ENCODE measurements at places on chromosomes 3 and 15. TPM values are rescaled to one million over a fixed set of nuclear protein-coding genes. Genes with fewer than 3 reads are reported as not detected.

DNA sequence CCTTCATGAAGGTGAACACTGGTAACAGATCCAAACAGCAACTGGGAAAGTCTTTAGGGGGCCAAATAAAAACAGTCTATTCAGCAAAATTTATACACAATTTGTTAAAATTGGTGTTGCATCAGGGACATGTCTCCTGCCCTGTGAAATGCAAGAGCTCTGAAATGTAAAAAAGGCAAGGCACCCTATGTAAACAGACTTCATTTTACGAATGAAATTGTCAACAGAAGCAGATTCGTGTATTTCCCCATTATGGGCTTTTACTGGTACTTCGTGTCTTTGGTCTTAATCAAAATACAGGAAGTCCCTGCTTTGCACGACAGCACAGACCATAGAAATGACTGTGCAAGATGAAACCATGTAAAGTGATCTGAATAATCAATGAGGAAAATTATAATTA lies 127.3 kb upstream of the THBS1 start:
- no peak overlapping the region for H3K4me3 ChIP-seq
- H3K36me3 ChIP-seq = no peaks in the 10 kb centered on the region
- no peak for DNase-seq
- H3K27me3 ChIP-seq = no peaks in the 10 kb centered on the region
- peaks cover 8% of the 10 kb centered on the region for H3K4me1 ChIP-seq
- no peak overlapping the region for H3K27ac ChIP-seq

DNA sequence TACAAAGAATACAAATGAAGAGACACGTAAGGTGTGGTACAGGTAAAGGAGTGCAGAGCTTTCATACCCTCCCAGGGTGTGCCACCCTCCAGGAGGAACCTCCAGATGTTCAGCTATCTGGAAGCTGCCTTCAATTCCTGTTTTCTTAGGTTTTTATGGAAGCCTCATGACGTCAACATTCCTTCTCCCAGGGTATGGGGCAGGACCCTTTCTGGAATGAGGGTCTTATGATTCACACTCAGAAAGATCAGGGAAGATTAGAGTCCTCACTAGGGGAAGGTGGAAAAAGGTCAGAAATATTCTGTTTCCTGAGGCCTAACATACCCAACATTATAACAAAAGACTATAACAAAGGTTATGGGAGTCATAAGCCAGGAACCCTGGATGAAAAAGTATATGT lies 99.8 kb upstream of the PLCL2 start:
- H3K27me3 ChIP-seq = no peaks in the 10 kb centered on the region
- H3K4me1 ChIP-seq = no peaks in the 10 kb centered on the region
- H3K27ac ChIP-seq = no peak overlapping the region
- H3K4me3 ChIP-seq = no peak overlapping the region
- DNase-seq = no peak

Gene AP4E1
- 6.8 TPM for total RNA-seq

- H3K27me3 ChIP-seq = no peaks in the 10 kb centered on the region
- H3K27ac ChIP-seq = no peak overlapping the region
- DNase-seq = no peak
- no peaks in the 10 kb centered on the region for H3K36me3 ChIP-seq
- H3K4me1 ChIP-seq = no peaks in the 10 kb centered on the region
Measured at GRCh38 chr3:101418851-101419250, 94.2 kb downstream of the SENP7 start.

DNA sequence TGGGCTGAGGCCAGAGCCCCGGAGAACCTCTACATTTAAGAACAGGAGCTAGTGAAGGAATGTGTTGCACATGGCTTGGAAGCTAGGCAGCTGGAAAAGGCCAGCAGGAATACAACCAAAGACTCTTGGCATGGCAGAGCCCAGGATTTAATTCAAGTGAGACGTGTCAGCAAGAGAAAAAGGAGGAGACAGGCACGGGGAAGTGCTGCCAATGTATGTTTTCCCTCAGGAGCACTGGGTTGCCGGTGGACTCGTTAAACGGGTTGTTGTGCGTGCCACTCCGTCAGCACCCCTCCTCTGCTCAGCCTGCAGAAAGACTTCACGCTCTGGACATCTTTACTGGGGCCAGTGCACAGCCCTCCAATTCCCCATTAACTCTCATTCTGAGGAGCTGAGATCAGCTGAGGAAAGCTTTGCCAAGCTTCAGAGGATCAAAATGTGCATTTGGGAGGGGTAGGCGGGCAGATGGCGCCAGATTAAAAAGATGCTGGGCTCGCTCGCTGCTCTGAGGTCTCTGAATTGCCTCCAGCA lies 103.7 kb downstream of the PDZRN3 start:
- peak; percentile 16 for DNase-seq
- no peaks in the 10 kb centered on the region for H3K36me3 ChIP-seq
- H3K4me1 ChIP-seq = peaks cover 17% of the 10 kb centered on the region
- no peak overlapping the region for H3K4me3 ChIP-seq
- no peak overlapping the region for H3K27ac ChIP-seq

DNA sequence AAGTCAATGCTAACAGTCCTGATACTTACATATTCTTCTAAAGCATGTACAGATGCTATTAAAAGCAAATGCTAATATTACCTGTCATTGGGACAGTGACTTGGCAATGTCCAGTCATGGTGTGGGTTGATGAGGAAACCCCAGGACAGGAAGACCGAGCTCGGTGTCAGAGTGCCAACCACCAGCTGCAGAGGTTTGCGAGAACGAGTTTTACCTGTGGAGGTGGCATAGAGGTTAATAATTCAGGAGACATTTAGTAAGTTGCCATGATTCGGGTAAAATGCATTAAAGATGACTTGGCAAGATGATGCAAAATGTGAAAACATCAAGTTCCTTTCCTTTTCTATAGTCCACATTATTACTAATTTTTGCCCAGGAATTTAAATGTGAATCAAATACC lies 94.5 kb downstream of the ABI3BP start:
- H3K36me3 ChIP-seq = no peaks in the 10 kb centered on the region
- no peak overlapping the region for H3K4me3 ChIP-seq
- H3K27me3 ChIP-seq = no peaks in the 10 kb centered on the region
- H3K27ac ChIP-seq = no peak overlapping the region
- no peak for DNase-seq
- H3K4me1 ChIP-seq = no peaks in the 10 kb centered on the region

Gene CD96
- 0.28 TPM for total RNA-seq

- no peak overlapping the region for H3K4me3 ChIP-seq
- peak overlapping the region; percentile 93 for H3K27ac ChIP-seq
- peak; percentile 96 for DNase-seq
Measured at GRCh38 chr3:16378920-16379319, 113.9 kb downstream of the OXNAD1 start.

- no peak overlapping the region for H3K4me3 ChIP-seq
- no peaks in the 10 kb centered on the region for H3K4me1 ChIP-seq
- H3K36me3 ChIP-seq = no peaks in the 10 kb centered on the region
- no peak overlapping the region for H3K27ac ChIP-seq
- no peaks in the 10 kb centered on the region for H3K27me3 ChIP-seq
- no peak for DNase-seq
Measured at GRCh38 chr3:74801924-74802323, 187.5 kb upstream of the CNTN3 start.

DNA sequence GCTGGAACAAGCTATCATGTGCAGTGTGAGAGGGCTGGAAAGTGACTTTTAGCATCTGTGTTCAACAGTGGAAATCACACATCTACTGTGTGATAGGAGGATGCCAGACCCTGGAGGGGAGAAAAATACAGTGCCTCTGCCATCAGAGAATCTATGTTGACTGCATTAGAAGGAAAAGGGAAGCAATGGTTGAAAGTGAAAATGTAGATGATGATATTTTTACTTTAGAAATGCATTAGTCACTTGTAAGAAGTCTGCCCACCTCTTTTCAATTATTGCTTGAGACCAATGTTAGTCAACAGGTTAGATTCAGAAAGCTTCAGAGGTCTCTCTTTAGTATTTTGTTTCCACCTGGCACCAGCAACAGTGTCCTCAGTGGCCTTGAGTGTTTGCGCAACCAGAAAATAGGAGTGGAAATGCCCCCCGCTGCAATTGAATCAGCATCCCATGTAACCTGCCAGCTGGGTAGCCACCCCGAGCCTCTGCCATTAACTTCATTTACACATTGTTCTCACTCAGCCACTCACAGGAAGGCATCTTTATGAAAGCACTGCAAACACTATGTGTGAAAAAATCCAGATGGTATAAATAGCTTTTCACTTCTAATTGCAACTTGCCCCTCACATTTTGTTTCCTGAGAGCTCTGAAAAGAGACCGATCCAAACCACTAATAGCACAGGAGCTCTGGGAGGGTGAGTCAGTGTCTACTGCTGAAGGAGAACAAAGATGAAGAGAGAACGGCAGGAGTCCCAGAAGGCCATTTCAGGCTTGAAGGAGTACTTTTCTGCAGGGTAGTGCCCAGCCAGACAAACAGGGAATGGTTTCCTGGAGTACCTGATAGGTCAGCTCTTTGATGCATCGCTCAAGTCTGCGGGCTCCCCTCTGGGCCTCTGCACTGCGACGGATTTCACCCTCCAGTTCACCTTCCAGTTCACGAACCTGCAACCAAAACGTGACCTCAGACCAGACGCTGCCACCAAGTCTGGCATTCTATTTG lies 92.1 kb downstream of the HHLA2 start:
- no peaks in the 10 kb centered on the region for H3K36me3 ChIP-seq
- no peak overlapping the region for H3K4me3 ChIP-seq
- H3K27me3 ChIP-seq = peaks cover 11% of the 10 kb centered on the region
- H3K4me1 ChIP-seq = no peaks in the 10 kb centered on the region
- no peak for DNase-seq

- no peaks in the 10 kb centered on the region for H3K27me3 ChIP-seq
- no peaks in the 10 kb centered on the region for H3K4me1 ChIP-seq
Measured at GRCh38 chr3:155704061-155704460, 40.8 kb downstream of the PLCH1 start.

GRCh38 chr3:70464876-70465275 lies 152.4 kb upstream of the MDFIC2 start:
- no peaks in the 10 kb centered on the region for H3K4me1 ChIP-seq
- no peak for DNase-seq
- no peaks in the 10 kb centered on the region for H3K36me3 ChIP-seq
- H3K27me3 ChIP-seq = peaks cover 11% of the 10 kb centered on the region

DNA sequence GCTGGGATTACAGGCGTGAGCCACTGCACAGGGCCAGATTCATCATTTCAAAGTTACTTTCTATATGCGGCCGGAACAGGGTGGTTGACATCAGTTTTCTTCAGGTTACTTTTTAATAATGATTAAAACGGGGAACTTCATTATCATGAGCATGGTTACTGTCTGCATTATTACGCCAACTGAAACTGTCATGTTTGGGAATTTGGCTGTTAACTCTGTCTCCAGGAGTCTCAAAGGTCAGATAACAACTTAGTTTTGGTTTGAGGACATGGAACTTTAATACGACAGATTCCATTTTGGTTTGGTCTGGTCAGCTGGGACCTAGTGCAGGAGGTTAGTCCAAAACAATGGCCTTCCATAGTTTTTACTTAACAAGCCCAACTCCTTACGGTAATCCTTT lies 8.5 kb downstream of the CYP8B1 start:
- no peaks in the 10 kb centered on the region for H3K4me1 ChIP-seq
- H3K36me3 ChIP-seq = no peaks in the 10 kb centered on the region
- no peak for DNase-seq

Gene MKRN2OS
- total RNA-seq = not detected

- peaks cover 22% of the 10 kb centered on the region for H3K27me3 ChIP-seq
- H3K4me3 ChIP-seq = no peak overlapping the region
- DNase-seq = no peak
- H3K27ac ChIP-seq = no peak overlapping the region
- H3K4me1 ChIP-seq = no peaks in the 10 kb centered on the region
Measured at GRCh38 chr3:126147932-126148683, 32.3 kb downstream of the ALDH1L1 start.

DNA sequence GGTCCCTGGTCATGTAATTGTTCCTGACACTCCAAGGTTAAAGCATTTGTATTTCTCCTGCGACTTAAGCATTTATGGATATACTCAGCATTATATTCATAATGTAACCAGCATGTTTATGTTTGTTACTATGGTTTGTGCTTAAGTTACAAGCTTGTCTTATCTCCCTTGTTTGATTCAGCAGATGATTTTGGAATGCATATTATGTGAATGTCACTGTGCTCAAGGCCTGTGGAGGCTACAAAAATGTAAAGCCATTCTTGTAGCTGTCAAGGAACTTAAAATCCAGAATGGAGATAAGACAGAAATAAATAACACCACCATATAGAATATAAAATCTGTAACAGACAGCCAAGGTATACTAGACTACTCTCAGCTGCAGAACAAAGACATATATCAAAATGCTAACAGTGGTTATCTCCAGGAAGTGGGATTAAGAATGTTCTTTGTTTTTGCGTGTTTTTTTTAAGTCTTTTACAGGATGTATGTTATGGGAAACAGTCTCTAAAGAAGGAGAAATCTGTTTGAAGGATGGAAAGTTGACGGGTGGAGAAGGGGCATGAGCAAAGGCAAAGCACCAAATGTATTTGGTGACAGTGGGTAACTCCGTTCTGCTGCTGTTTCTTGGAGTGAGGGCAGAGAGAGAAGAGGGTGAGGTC lies 61.4 kb downstream of the IGF2BP2 start:
- H3K27me3 ChIP-seq = no peaks in the 10 kb centered on the region
- H3K4me1 ChIP-seq = peaks cover 39% of the 10 kb centered on the region
- no peak overlapping the region for H3K27ac ChIP-seq
- no peak overlapping the region for H3K4me3 ChIP-seq
- H3K36me3 ChIP-seq = no peaks in the 10 kb centered on the region
- peak; percentile 29 for DNase-seq

GRCh38 chr3:105747060-105747541 lies 121.7 kb downstream of the CBLB start:
- no peak overlapping the region for H3K27ac ChIP-seq
- peak; percentile 44 for DNase-seq
- H3K36me3 ChIP-seq = peaks cover 5% of the 10 kb centered on the region
- H3K27me3 ChIP-seq = no peaks in the 10 kb centered on the region

Gene ACAN
- 0.54 TPM for total RNA-seq

GRCh38 chr3:17643691-17644090 lies 98.7 kb downstream of the TBC1D5 start:
- H3K27me3 ChIP-seq = no peaks in the 10 kb centered on the region
- DNase-seq = peak; percentile 61
- H3K27ac ChIP-seq = no peak overlapping the region
- H3K4me3 ChIP-seq = no peak overlapping the region
- H3K36me3 ChIP-seq = no peaks in the 10 kb centered on the region
